ENCODE measurements at places on chromosomes 7 and 10. TPM values are rescaled to one million over a fixed set of nuclear protein-coding genes. Genes with fewer than 3 reads are reported as not detected.
A peak's percentile ranks its signal among the peaks of the same experiment; 100 is the strongest.

Gene TRIM74
- not detected for polyA plus RNA-seq

Gene AKR1C2
- polyA plus RNA-seq, result 66.0 TPM

GRCh38 chr10:29920408-29921070 is 138.8 kb downstream of the JCAD start:
- no peak for DNase-seq

Gene ANKRD30A
- not detected for polyA plus RNA-seq

DNA sequence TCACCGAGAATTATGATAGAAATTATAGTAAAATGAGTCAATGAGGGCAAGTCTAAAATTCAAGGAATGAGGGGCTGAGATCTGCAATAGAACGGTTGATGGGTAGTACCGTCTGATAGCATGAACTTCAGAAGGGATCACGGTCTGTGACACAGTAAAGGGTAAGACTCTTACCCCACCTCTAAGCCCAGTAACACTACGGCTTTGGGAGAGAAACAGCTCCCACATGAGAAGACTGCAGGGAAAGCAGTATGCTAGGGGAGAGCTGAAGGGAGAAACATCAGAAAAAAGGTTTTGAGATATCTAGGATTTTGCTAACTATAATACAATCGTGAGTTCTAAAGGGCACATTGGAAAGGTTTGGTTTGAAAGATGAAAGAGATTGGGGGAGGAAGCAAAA is 12.8 kb upstream of the AKAP9 start:
- no peak for DNase-seq

Gene IFIT1
- polyA plus RNA-seq, result 96.9 TPM

- no peak for DNase-seq
Measured at GRCh38 chr10:70679498-70679897, 7.2 kb downstream of the ADAMTS14 start.

DNA sequence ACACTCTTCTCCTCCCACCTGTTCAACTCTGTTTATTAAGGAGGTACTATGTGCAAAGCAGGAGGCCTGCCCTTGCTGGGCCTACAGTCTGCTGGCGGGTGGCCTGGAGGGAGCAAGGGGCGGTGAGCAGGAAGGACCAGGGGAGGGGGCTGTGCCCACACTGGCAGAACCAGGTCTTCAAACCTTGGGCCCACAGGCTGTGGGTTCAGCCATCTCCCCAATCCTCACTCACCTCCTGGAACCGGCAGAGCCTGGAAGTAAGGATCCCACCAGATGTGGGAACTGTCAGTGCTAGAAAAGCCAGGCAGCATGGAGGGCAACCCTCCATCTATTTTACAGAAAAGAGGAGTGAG is 50.8 kb downstream of the CAMK2B start:
- DNase-seq, result no peak

Gene ZNRF2
- 7.0 TPM for polyA plus RNA-seq

- no peak for DNase-seq
Measured at GRCh38 chr7:157337316-157338149, 729 bp downstream of the DNAJB6 start.

DNA sequence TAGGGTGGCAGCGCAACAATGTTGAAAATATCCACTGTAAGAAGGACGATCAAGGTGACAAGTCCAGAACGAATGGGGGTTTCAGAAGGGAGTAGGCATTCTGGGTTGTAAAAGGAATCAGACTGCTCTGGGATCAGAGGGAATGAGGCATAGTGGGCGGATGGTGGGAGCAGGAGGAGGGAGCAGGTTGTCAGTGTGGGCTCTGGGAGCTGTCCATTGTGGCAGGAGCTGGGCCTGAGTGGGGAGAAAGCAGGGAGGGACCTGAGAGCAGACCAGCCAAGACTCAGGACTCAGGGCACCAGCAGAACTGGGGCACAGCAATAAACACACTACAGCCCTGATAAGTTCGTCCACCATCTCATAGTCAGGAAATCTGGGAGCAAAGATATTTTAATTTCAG is 292.6 kb upstream of the MKI67 start:
- no peak for DNase-seq

Gene OR9A2
- not detected for polyA plus RNA-seq

GRCh38 chr7:139682136-139683013 is 95.4 kb downstream of the HIPK2 start:
- DNase-seq, result peak; percentile 86

GRCh38 chr10:70885931-70886903 is 2.1 kb downstream of the PCBD1 start:
- DNase-seq, result no peak

DNA sequence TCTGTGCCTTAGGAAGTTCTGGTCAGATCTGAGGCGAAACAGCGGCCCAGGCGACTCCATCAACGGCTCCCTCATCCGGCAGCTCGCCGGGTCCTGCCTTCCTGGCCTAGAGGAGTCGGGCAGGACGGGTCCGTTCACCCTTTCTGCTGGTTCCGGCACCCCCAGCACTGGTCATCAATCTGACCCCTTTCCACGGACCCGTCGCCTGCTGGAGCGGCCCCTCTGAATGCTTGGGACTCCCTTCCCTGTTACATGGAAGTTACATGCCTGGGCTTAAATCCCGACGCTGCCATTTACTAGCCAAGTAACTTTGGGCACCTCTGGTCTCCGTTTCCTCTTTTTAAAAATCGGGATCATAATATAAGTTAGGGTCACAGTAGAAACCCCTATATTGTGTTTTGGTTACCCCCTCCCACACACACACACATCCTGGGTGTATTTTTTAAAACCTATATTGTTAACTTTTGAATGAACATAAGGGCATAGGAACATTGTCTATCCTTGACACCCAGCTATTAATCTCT is 607 bp upstream of the GGCT start:
- no peak for DNase-seq

Gene AGR2
- 2.4 TPM for polyA plus RNA-seq

DNA sequence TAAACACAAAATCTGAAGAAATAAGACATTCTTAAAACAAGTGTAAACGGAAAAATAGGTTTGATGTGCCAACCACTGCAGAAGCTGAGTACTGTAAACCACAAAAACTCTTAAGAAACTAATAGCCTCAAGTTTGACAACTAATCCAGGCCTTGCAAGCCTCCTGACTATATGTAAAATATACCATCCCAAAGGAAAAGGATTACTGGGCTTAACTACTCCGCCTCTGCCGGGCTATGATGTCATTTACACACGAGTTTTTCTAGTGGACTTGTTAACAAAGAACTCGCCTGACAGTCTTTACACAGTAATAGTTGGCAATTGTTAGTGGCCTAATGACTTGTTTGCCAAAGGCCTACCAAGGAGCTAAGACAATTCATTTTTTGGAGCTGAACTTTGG is 2.1 kb downstream of the KIF5B start:
- DNase-seq, result no peak

Gene FANK1
- 7.3 TPM for polyA plus RNA-seq

- no peak for DNase-seq
Measured at GRCh38 chr10:46006219-46006618, 24.2 kb downstream of the NCOA4 start.

Gene GPC2
- polyA plus RNA-seq, result 0.55 TPM

GRCh38 chr7:45400680-45401079 is 173.5 kb upstream of the ADCY1 start:
- DNase-seq, result no peak

GRCh38 chr7:133253519-133253875 is 619 bp downstream of the EXOC4 start:
- no peak for DNase-seq

DNA sequence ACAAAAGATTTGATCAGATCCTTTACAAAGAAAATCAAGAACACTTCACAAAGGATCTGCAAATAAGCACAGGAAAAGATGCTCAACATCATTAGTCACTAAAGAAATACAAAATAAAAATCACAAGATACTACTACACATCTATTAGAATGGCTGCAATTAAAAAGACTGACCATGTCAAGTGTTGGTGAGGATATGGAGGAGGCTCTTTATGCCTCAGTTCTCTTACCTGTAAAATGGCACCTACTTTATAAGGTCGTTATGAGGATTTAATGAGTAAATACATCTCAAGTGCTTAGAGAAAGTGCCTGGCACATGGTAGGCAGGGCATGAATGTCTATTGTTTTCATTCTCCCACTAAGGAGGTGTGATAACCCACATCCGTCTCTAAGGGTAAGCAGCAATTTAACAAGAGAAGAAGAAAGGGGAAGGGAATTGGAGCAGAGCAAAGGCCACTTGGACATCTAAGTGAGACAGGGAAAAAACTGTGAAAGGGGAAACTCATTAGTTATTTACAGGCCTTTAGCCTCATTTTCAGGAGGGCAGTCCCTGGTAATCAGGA is 157.5 kb upstream of the NFE2L3 start:
- DNase-seq, result no peak

DNA sequence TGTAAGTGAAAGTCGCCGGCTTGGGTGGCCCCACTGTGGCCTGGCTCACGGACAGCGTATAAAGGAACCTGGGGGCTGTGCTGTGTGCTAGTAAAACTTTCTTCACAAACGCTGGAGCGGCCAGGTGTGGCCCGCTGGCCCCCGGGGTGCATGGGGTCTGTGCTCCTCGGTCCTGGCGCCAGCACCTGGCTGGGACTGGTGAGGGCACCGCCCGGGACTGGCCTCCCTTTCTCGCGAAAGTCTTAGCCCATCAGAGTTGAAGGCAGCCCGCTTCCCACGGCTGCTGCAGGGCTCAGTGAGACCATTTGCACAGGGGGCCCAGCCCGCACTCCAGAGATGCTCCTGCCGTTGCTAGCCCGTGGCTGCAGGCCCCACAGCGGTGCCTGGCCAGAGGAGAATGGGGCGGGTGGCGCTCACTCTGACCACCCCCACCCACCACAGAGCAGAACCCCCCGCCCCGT is 5.8 kb downstream of the PWWP2B start:
- no peak for DNase-seq

GRCh38 chr7:7978860-7979259 is 10.3 kb downstream of the GLCCI1 start:
- DNase-seq, result no peak

- DNase-seq, result no peak
Measured at GRCh38 chr10:76088008-76088407, 656.6 kb downstream of the LRMDA start.

- DNase-seq, result no peak
Measured at GRCh38 chr10:131872827-131873375, 27.9 kb upstream of the PPP2R2D start.

Gene DPCD
- 43.3 TPM for polyA plus RNA-seq

Gene GLI3
- polyA plus RNA-seq, result 2.0 TPM

Gene PRSS37
- polyA plus RNA-seq, result not detected

DNA sequence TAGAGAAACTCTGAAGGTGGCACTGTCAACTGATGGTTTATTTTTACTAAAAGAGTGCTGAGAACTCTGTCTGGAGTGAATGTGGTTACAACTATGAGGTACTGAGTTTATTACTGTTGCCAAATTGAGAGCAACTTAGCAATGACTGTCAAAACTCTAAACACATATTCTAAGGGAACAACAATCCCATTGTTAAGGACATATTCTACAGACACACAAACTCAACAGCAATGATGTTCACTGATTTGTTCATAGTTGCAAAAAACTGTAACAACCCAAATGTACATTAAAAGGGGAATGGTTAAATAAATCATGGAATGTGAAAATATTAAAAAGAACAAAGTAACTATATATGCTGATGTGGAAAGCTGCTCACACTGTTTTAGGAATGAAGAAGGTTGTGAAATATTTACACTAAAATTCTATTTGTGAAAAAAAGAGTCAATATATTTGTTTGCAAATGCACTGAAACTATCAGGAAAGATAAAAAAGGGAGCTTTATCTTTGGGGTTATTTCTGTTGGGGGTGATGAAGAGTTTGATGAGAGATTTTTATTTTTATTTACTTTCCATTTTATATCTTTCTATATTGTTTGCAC is 12.9 kb downstream of the PON2 start:
- DNase-seq, result no peak

DNA sequence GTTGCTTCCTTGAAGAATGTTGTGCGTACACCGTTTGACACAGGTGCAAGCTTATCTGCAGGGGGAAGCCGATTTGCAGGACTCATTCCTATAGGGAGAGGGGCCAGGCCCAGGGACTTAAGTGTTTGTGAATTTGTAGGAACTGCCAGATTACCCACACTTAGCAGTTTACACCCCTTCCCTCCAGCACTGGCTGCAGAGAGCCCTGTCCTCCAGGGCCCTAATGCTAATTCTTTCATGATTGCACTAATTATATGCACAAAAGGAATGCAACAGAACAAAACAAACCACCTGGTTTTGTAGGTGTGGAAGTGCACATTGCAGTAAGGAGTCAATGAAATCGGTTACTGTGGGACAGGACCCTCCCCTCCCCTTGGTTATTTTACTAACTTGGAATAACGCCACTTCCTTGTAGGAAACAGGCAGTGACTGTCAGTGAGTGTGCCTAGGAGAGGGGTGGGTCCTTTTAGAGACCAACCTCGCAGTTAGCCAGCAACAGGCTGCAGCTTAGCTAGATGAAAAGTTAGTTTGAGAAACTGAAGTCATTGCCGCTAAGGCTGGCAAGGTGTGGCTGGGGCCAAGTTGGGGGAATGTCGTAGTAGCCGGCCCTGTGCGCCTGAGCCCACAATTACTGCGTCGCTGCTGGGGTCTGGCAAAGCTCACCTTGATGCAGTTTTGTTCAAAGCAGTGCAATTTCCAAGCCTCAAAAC is 60.6 kb downstream of the CUX1 start:
- no peak for DNase-seq

Gene ALOX5
- not detected for polyA plus RNA-seq

Gene INTS1
- polyA plus RNA-seq, result 10.6 TPM

GRCh38 chr10:71864911-71865361 is 13.9 kb upstream of the PSAP start:
- no peak for DNase-seq

GRCh38 chr7:43204081-43204480 is 91.6 kb downstream of the HECW1 start:
- DNase-seq, result no peak

- no peak for DNase-seq
Measured at GRCh38 chr10:99880080-99880835, 97.8 kb downstream of the ABCC2 start.

DNA sequence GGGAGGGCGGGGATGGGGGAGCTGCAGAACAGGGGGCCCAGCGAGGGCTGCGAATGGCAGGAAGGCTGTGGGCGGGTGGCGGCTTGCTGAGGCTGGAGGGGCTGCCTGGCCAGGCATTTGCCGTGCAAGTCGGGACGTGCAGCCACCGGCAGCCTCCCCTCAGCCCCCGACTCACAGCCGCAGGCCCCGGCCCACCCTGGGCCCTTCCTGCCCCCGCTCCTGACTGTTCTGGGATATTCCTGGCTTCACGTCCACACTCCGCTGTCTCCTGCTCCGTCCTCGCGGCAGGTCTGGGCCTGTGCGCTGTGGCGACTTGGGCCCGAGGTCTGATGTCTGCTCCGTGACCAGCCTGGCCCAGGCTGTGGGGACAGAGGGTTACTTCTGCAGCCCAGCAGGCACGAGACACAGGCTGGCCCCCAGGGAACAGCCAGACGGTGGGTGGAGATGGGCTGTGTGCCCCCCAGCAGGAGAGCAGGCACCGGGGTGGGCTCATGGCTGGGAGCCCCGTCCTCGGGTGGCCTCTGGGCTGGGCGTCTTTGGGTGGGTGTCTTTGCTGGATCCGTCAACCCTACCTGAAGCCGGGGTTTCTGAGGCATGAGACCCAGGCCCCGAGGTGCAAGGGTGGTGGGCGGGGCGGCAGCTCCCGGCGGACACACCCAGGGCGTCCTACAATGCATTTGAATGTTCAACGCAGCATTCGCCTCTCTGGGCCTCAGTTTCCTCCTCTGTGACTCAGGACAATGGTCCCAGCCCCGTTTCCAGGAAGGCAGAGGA is 86.5 kb downstream of the FOXL3 start:
- peak; percentile 40 for DNase-seq

Gene HOGA1
- polyA plus RNA-seq, result 0.49 TPM
